Activated naive CD8-positive, alpha-beta T cell treated with anti-CD3 and anti-CD28 coated beads, Interleukin-2, amount 50 U/mL, for 24 hours (primary cell): ENCODE measurements at places on chromosomes 7 and 10.

DNA sequence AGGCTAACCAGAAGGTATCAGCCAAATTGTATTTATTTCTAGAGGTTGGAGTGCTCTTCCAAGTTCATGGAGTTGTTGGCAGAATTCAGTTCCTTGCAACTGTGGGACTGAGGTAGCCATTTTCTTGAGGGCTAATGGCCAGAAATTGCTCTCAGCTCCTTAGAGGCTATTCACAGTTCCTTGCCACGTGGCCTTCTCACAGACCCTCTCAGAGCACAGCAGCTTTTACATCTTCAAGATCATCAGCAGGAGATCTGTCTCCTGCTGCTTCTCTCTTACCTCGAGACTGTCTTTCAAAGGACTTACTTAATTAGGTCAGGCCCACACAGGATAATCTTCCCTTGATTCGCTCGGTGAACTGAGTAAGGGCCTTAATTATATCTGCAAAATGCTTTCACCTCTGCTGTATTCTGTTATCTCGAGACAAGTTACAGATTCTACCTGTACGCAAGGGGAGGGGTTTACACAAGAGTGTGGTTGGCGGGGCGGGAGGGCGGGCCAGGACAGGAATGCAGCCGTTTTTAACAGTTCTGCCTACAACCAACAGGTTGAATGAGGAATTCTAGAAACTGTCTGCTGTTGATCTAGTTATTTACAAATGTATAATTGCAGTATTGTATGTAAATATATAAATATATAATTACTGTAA lies 15.0 kb downstream of the MIOS start:
- DNase-seq = no peak

- no peak for DNase-seq
Measured at GRCh38 chr10:12550994-12551393, 201.6 kb downstream of the CAMK1D start.

GRCh38 chr7:80060218-80060806 lies 74.3 kb upstream of the GNAI1 start:
- no peak for DNase-seq

GRCh38 chr10:62136931-62137330 lies 131.7 kb downstream of the RTKN2 start:
- DNase-seq = no peak

DNA sequence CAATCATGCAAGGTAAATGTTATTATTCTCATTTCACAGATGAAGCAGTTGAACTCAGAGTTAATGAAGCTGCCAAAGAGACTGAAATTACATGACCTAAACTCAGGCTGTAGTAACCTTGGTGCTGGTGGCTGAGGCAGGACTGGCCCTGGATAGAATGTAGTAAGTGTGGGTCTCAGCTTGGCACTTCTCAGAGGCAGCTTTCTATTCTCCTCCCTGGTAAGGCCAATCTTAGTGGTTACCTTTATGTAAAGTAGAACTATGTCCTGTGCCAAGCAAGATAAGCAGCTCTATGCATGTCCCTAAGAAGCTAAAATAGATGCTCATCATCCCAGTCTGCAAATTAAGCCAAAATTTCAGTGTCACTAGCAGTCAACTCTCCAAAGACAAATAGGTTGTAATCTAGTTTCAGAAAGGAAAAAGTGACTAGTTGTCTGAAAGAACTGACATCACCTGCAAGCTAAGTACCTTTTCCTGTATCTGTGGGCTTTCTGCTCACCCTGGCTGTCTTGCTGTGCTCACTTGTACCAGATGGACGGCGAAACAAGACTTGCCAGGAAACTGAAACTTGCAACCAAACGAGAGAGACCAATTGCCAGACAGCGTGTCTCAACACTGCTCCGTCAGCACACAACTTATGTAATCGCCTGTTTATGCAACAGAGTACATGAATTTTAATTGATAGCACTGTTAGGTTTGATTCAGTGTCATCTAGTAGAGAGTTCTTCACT lies 43.7 kb downstream of the CH25H start:
- peak; percentile 40 for DNase-seq

- no peak for DNase-seq
Measured at GRCh38 chr7:151930695-151931094, 25.6 kb upstream of the GALNTL5 start.
